ENCODE measurements at places on chromosomes 7 and 10. TPM values are rescaled to one million over a fixed set of nuclear protein-coding genes. Genes with fewer than 3 reads are reported as not detected.

The NAT16 gene
- not detected for total RNA-seq

GRCh38 chr10:96074776-96075175, 31.4 kb downstream of the CCNJ start:
- no peak for DNase-seq

GRCh38 chr7:151600331-151600730, 80.6 kb upstream of the RHEB start:
- DNase-seq, result no peak

The SMKR1 gene
- not detected for total RNA-seq

- no peak for DNase-seq
These were observed 276.3 kb downstream of the GPR37 start for GRCh38 chr7:124489082-124489819.

DNA sequence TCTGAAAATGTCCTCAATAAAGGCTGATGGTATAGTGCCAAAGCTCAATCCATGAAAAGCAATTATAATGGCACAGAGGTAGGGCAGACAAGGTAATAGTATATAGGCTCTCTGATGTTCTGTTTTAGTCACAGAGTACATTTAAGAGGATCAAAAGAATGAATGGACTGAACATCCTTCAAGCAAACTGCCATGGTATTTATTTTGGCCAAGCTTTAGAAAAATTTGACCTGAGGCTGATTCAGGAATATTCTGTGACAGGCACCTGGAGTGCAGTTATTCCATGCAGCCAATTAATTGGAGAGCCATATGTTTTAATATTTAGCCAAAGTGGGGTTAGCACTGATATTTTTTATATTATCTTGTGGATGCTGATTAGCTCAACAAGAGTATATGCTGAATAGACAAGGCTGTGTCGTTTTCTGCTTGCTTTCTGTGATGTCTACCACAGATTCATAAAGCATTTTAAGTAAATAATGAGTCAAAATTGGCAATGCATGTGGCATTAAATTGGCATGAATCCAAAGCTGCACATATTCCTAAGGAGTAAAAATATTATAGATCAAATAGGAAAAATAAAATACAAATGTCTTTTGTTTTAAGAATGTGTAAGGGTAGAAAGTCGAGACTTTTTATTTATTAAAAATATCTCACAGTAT, 177.4 kb downstream of the PCLO start:
- DNase-seq, result no peak

The C10orf53 gene
- not detected for total RNA-seq

The CABCOCO1 gene
- 0.51 TPM for total RNA-seq

The PIP gene
- not detected for total RNA-seq

The ABCB1 gene
- 13.4 TPM for total RNA-seq

DNA sequence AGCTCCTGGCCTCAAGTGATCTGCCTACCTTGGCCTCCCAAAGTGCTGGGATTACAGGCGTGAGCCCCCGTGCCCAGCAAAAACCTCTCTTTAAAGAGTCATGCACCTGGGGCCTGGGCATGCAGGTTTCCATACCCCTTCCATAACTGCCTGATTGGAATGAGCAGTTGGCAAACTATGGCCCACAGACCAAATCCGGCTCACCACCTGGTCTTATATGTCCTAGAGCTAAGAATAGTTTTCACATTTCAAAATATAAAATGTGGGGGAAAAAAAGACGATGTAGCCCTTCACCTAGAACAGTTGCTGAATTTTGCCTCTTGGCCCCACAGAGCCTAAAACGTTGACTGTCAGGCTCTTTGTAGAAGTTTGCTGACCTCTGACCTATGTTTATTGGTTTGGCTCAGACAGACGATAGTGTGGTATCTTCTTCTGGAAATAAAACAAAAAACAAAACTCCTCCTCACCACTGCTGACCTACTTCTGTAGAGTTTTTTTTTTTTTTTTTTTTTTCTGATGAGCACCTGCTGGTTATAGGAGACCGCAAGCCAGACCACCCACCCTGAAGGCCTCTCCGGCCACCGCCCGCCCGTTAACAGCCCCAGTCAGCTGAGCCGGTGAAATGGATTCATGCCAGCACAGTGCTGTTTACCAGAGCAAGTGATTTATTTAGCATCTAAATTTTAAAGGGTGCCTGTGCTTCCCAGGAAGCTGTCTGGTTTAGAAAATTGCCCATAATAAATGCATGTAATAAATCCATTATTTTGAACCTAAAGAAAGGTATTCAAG, 33.5 kb upstream of the SFRP5 start:
- no peak for DNase-seq

GRCh38 chr10:86155054-86155921, 211.3 kb downstream of the GRID1 start:
- no peak for DNase-seq

The ECHDC3 gene
- total RNA-seq, result 3.7 TPM

- peak; percentile 85 for DNase-seq
These were observed at the start of gene RHOBTB1 for GRCh38 chr10:60944058-60944909. Gene RHOBTB1 (minus strand): TSS chr10:60944185. CDS start chr10:60911542, 32,643 bp downstream.

The CNTNAP2 gene
- total RNA-seq, result not detected

The NANOS1 gene
- total RNA-seq, result 0.40 TPM

DNA sequence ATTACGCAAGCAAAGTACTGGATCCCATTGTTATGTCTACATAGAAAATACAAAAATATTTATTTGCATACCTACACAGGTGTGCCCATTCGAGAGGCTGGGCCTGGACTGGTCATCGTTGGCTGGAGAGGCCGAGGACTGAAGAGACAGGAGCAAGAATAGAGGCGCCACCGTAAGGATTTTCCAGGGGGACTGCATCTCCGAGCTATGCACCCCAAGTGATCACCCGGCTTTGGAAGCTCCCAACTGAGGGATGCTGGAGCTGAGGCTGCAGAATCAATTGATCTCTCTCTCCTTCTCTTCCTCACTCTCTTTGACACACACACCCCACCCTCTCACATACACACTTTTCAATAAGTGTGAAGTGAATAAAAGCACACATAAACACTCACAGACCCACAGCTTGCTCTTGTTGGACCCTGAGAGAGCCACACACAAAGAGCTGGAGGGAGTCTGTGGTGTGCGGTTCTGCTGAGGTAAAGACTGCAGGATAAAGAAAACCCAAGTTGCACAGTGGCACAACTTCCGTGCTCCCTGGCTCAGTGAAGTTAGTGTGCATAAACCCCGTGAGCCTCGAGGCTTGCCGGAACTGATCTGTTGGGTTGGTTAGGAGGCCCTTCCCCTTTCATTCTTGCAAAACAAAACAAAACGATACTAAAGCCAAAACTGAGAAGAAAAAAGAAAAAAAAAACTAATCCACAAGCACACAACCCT, at the start of gene AOAH:
Gene AOAH (minus strand): TSS at position 544 of the 714 bp plus-strand sequence. CDS start 346 bp downstream, at position 198.
- no peak for DNase-seq

DNA sequence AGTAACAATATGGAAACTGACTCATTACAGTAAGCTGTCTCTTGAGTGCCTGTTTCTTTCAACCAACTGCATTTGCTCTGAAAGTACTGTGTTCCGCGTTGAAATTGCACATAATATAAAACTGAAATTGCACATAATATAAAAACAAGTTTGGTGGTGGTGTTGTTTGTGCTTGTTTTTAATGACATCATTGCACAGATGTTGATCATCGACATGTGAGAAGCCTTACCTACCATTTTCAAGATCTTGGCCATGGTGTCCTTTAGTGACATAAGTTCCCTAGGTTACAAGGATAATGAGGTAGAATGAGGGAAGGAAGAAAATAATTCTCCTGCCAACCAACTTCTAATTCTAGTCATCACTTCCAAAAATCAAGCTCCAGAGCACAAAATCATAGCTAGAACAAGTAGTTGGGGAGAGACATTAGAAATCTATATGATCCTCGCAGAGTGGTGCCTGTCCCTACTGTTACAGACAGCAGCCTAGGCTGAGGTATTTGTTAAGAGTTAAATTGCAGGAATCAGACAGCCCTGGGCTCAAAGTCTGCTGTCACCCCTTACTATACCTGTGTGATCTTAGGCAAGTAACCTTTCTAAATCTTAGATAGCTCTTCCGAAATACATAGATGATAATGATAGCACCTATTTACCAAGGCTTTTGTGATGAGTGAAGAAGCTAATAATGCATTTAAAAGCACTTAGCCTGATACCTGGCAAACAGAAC, 29.3 kb downstream of the DOCK4 start:
- DNase-seq, result peak; percentile 25

DNA sequence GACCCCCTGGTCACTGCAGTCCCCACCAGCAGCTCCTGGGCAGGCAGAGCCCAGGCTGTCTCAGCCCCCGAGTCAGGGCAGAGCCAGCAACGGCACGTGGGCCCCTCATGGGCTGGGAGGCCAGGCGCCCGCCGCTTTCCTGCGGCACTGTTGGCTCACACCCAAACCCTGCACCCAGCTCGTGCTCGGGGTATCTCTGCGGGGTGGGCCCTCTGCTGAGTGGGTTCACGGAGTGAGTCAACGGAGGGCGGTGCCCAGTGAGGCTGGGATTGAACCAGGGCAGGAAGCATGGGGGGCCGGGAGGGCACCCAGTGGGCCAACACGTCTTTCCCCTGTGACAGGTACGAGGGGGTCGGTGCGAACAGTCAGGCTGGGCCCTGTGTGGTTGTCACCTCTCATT, 28.9 kb downstream of the ADAP1 start:
- no peak for DNase-seq

The WDR91 gene
- 7.0 TPM for total RNA-seq

Data from endothelial cell of umbilical vein (primary cell).